Caco-2 (cell line): ENCODE measurements at places on chromosomes 4 and X. TPM values are rescaled to one million over a fixed set of nuclear protein-coding genes. Genes with fewer than 3 reads are reported as not detected.
A peak's percentile ranks its signal among the peaks of the same experiment; 100 is the strongest.

DNA sequence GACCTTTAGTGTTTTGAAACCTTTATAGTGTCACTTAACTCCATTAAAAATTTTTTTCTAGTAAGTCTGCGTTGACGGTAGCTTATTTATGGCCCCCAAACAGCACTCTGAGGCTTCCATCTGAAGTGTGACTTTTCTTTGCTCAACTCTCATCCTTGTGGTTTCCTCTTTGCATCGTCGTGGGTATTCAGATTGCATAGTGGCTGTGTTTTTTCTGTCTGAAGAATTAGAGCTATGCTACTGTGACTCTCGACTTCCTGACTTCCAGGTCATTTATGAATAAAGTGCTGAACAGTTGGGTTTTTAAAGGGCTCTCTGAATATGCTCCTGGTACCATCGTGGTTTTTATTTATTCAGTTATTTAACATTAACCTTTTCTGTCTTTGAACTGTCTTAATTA lies 44.9 kb downstream of the JADE1 start:
- no peaks in the 10 kb centered on the region for H3K27me3 ChIP-seq
- H3K27ac ChIP-seq = no peak overlapping the region
- H3K36me3 ChIP-seq = no peaks in the 10 kb centered on the region
- no peak for DNase-seq

GRCh38 chr4:9765091-9765490 lies 16.3 kb upstream of the DRD5 start:
- no peaks in the 10 kb centered on the region for H3K36me3 ChIP-seq
- H3K27me3 ChIP-seq = no peaks in the 10 kb centered on the region
- H3K4me1 ChIP-seq = no peaks in the 10 kb centered on the region; the same call in 1 of the 2 replicates
- H3K27ac ChIP-seq = no peak overlapping the region
- no peak for DNase-seq

GRCh38 chrX:119775517-119776238 lies 15.8 kb downstream of the RPL39 start:
- H3K27ac ChIP-seq = no peak overlapping the region
- DNase-seq = no peak
- H3K4me3 ChIP-seq = no peak overlapping the region
- H3K4me1 ChIP-seq = no peaks in the 10 kb centered on the region

Gene MAP3K15
- 1.3 and 1.5 TPM in 2 replicates for total RNA-seq

DNA sequence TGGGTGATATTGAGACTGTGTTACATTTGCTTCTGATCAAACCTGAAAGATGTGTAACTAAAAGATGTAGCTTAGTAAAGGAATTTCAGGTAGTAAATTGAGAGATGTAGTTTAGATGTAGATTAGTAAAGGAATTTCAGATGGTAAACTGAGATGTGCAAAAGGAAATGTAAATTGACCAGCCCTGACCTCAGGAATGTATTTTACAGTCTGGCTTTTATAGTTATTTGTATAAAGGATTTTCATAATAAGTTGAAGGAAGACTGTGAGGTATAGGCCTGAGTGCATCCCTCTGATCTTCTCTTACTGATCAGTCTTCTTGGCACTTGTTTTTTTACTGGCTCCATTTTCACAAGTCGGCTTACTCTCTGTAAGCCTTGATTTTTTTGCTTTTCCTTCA lies 3.2 kb downstream of the KLHL2 start:
- H3K27ac ChIP-seq = no peak overlapping the region
- H3K36me3 ChIP-seq = no peaks in the 10 kb centered on the region
- H3K27me3 ChIP-seq = no peaks in the 10 kb centered on the region
- H3K4me3 ChIP-seq = no peak overlapping the region
- DNase-seq = peak; percentile 22

DNA sequence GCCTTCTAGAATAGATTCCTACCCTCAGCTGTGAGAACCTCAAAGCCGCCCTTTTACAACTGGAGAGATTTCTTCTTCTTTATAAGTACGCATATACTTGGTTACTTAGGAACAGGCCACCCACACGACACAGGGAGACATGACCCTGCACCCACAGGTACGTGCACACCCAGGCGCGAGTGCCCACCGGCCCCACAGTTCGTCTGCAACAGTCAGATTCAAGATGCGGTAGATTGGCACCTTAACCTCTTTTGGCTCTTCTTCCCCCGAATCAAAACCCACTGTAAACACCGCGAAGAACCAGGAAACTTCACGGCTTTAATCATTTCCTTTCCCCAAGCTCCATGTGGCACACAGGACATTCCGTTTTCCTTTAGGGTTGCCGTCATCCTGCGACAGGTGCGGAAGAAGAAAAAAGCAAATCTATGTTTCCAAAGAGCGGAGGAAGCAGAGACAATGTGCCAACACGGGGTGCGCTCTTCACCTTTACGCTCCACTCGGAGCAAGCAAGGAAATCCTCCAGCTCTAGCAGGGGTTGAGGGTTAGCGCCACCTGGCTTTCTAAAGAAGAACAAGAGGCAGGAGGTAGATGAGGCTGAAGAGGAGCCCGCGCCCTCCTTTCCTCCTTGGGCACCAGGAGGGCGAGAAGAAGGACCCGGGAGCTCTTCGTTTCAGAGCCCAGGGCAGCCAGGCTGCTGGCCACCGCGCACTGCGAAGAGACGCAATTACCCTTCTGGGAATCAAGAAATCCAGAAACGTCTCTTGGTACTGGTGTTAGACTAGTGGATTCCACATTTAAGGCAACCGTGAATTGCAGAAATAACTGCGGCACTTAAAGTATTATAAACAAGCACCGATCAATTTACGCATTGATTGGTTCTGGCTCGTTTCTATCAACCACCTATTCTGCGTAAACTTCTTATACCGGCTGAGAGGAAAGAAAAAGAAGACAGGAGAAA lies 35.7 kb downstream of the HAND2 start:
- peaks cover 9% of the 10 kb centered on the region; the same call in 1 of the 2 replicates for H3K4me1 ChIP-seq
- peak overlapping the region; percentile 33 for H3K4me3 ChIP-seq
- H3K27ac ChIP-seq = no peak overlapping the region
- no peaks in the 10 kb centered on the region; the same call in 1 of the 2 replicates for H3K27me3 ChIP-seq
- H3K36me3 ChIP-seq = no peaks in the 10 kb centered on the region
- DNase-seq = peak; percentile 68

Gene IL15
- 0.37 TPM in 1 of 2 replicates, not detected in the other for total RNA-seq

DNA sequence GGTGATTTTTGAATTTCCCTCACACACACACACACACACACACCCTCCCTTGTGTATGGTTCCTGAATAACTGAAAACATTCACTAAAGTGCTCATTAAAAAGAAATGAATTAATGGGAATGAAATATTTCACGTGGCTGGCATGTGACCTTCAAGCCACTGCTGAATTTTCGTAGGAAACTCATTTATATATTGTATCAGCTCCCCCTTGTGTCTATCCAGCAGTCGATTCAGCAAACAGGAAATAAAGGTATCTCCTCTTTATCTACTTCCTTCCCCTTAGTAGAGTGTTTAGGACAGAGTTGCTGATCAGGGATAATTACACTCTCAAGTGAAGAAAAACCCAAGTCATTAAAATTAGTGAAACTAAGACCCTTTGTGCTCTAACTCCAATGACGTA lies 912.6 kb upstream of the LCORL start:
- H3K27me3 ChIP-seq = no peaks in the 10 kb centered on the region
- H3K4me1 ChIP-seq = no peaks in the 10 kb centered on the region
- no peak for DNase-seq
- H3K36me3 ChIP-seq = no peaks in the 10 kb centered on the region
- H3K27ac ChIP-seq = no peak overlapping the region

GRCh38 chrX:135549519-135549918 lies 29.1 kb downstream of the INTS6L start:
- H3K4me3 ChIP-seq = no peak overlapping the region
- H3K27me3 ChIP-seq = no peaks in the 10 kb centered on the region
- no peaks in the 10 kb centered on the region for H3K4me1 ChIP-seq
- no peak overlapping the region for H3K27ac ChIP-seq
- H3K36me3 ChIP-seq = no peaks in the 10 kb centered on the region
- no peak for DNase-seq

Gene XKRX
- 28.7 and 29.7 TPM in 2 replicates for total RNA-seq

Gene NLRP2B
- total RNA-seq = not detected in 2 replicates

- H3K27me3 ChIP-seq = no peaks in the 10 kb centered on the region
- no peak overlapping the region for H3K4me3 ChIP-seq
- H3K4me1 ChIP-seq = no peaks in the 10 kb centered on the region
- H3K36me3 ChIP-seq = no peaks in the 10 kb centered on the region
- no peak overlapping the region for H3K27ac ChIP-seq
- DNase-seq = no peak
Measured at GRCh38 chr4:126268106-126268505, 953.4 kb downstream of the FAT4 start.

Gene XAGE2
- total RNA-seq = 2.8 and 5.7 TPM in 2 replicates

DNA sequence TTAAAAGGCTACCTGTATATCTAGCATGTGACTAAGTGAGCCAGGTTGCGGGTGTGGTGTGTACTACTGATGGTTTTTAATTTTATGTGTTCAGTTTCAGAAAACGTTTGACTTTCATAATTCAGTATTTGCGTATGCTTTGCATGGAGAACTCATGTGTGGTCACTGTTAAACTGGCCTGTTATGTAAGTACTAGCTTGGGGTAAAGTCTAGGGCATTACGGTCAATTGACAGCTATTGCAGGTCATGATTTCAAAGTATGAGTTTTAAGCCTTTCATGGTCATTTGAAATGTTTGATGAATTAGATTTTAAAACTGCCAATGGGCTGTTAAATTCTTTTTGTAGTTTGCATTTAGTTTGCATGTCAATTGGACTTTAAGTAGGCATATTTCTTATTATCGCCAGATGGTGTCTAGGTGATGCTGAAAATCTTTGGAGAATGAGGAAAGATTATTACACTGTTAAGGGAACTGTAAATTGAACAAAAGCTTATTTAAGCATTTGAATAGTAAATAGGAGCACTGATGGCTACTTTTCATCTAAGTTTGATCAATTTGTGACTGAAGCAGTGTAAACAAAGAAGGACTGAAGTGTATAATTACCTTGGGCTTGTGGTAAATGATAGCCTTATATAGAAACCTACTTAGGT lies 563.4 kb downstream of the DACH2 start:
- H3K27ac ChIP-seq = no peak overlapping the region
- no peaks in the 10 kb centered on the region for H3K27me3 ChIP-seq
- H3K36me3 ChIP-seq = no peaks in the 10 kb centered on the region
- no peak for DNase-seq
- no peaks in the 10 kb centered on the region for H3K4me1 ChIP-seq

DNA sequence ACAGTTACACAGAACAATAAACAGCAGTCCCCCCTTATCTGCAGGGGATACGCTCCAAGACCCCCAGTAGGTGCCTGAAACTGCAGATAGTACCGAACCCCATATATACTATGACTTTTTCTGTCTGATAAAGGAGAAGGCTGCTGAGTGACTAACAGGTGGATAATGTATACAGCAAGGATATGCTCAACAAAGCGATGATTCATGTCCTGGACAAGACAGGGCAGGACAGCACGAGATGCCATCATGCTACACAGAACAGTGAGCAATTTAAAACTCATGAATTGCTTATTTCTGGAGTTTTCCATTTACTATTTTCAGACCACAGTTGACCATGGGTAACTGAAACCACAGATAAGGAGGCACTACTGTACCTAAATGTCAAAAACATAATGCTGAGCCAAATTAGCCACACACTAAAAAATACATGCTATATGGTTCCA lies 76.1 kb downstream of the MANBA start:
- H3K27me3 ChIP-seq = no peaks in the 10 kb centered on the region
- no peak overlapping the region for H3K4me3 ChIP-seq
- no peak for DNase-seq

- no peaks in the 10 kb centered on the region for H3K36me3 ChIP-seq
- no peak for DNase-seq
- H3K27ac ChIP-seq = no peak overlapping the region
- no peaks in the 10 kb centered on the region for H3K27me3 ChIP-seq
Measured at GRCh38 chr4:114519368-114519767, 79.2 kb upstream of the UGT8 start.

- H3K4me3 ChIP-seq = no peak overlapping the region
- H3K27ac ChIP-seq = no peak overlapping the region
- H3K27me3 ChIP-seq = no peaks in the 10 kb centered on the region
- peak; percentile 5 for DNase-seq
- no peaks in the 10 kb centered on the region for H3K36me3 ChIP-seq
Measured at GRCh38 chrX:101357166-101357795, 8.7 kb upstream of the TIMM8A start.
